A549 treated with Hydrocortisone at 1 μM for 4 hours (cell line): ENCODE measurements at places on chromosomes 7 and 10. TPM values are rescaled to one million over a fixed set of nuclear protein-coding genes. Genes with fewer than 3 reads are reported as not detected.

FAM131B gene
- total RNA-seq: 0.23 to 0.50 TPM (median 0.39 TPM) in 5 replicates

SEMA3C gene
- 45.2 to 85.7 TPM (median 75.5 TPM) in 5 replicates for total RNA-seq

CYP2C8 gene
- not detected in 5 replicates for total RNA-seq

AQP1 gene
- total RNA-seq: 0.37 to 0.52 TPM (median 0.45 TPM) in 5 replicates

BBS9 gene
- 2.6 to 4.8 TPM (median 3.0 TPM) in 5 replicates for total RNA-seq

GATA3 gene
- 4.0 to 5.2 TPM (median 4.9 TPM) in 5 replicates for total RNA-seq

HOGA1 gene
- total RNA-seq: 1.9 to 2.8 TPM (median 2.4 TPM) in 5 replicates

ANKRD7 gene
- total RNA-seq: 0.09 to 0.32 TPM (median 0.25 TPM) in 4 of 5 replicates, not detected in the other
